ENCODE measurements at places on chromosomes 1 and 21.

- DNase-seq, result no peak
These were observed 12.4 kb downstream of the MX2 start for GRCh38 chr21:41374177-41374712.

- DNase-seq, result no peak
These were observed 58.3 kb downstream of the ASTN1 start for GRCh38 chr1:177106196-177106595.

GRCh38 chr21:34623516-34623915 is 8.6 kb upstream of the RCAN1 start:
- no peak for DNase-seq

- DNase-seq, result no peak
These were observed 240.9 kb downstream of the CAMTA1 start for GRCh38 chr1:7026169-7026568.

- DNase-seq, result no peak
These were observed 24.5 kb upstream of the COQ8A start for GRCh38 chr1:226915672-226915995.

DNA sequence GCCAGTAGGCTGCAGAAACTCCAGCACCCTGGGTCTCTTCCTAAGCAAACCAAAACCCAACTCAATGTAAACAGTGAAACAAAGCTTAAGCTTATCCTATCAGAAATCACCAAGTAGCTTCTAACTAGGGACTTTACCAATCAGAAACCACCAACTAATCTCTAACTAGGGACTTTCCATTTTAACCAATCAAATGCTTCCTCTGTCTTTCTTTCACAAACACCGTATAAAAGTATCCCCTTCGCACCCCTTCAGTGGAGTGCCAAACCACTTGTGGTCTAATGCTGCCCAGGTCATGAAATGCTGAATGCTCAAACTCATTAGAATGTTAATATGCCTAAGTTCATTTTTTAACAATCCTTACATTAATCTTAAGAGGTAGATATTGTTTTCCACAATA is 250.5 kb upstream of the DUSP10 start:
- DNase-seq, result peak; percentile 36

GRCh38 chr1:183304440-183305107 is 113.6 kb downstream of the NMNAT2 start:
- no peak for DNase-seq

DNA sequence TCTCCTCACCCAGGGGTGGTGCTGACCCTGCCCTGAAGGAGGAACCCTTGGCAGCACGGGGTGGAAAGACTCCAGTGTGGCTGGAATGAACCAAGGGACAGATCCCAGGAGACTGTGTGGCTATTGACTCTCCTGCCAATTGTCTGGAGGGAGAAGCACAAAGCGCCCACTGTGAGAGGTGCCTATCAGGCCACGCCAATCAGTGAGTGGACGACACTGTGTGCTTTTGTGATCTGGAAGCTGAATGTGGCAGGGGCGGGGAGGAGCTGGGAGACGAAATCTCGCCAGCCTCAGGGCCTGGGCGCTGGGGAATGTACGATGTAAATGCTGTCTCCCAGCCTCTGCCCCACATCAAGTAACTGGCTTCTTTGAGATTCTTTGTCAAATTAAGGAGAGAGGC is 167.1 kb downstream of the ZBTB18 start:
- DNase-seq, result no peak

DNA sequence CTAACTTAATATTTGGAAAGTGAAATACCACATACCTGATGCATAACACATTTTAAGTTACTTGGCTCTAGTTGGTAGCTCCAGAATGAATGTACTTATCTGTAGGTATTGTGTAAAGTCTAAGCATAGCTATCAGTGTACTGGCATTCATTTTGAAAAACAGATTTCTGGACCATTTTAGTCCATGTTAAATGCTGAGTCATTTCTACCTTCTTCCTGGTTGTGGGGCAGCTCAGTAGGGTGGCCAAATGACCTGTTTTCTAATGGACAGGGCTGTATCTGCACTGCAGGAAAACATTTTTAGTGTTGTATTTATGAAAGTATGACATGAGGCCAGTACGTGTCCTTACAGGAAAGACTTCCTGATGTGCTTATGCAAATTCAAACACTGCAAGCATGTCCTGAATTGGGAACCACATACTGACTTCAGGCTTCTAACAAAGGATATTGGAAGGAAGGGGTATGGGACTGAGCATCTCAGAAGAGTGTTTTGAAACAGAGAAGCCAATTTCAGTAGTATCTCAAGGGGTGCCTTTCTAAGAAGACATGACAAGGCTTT is 300.3 kb upstream of the B3GALT2 start:
- no peak for DNase-seq

GRCh38 chr1:169309178-169310166 is 58.1 kb downstream of the NME7 start:
- peak; percentile 2 for DNase-seq

DNA sequence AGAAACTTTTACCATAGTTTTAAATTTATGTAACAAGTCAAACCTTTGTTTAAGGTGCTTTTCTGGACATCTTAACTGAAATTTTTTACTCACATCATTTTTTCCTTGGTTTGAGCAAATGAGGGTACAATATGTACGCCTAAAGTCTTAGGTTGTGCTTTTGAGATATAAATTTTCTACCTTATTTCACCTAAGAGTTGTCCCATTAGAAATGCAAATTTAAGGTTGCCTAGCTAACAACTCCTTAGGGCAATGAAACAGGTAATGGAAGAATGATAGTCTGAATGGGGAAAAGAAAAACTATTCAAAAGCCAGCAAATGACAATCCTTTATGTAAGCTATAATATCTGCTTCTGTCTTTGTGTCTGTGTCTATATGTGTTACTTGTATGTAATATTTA is 19.6 kb downstream of the NRDC start:
- no peak for DNase-seq
